ENCODE measurements at places on chromosomes 2 and 18.
A peak's percentile ranks its signal among the peaks of the same experiment; 100 is the strongest.

DNA sequence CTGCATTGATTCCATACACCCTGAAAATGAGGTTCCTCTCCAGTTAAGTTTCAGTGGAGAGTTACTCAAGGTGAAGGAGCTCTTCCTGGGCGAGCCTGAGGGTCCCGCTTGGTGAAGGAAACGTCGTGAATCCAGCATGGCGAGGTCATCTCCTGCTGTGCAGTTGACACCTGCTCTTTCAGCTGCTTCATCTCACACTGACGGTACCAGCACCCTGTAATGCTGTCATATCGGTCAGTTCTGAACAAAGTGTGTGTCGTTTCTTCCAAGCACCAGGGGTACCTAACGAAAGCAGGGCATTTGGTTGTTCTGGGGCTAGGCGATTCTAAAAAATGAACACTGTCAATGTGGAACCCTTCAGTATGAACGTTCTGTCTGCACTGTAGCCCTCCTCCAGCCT is 52.6 kb downstream of the ITGB1BP1 start:
- DNase-seq = no peak

GRCh38 chr2:55590810-55591440 is 26.5 kb downstream of the PPP4R3B start:
- peak; percentile 65 for DNase-seq

DNA sequence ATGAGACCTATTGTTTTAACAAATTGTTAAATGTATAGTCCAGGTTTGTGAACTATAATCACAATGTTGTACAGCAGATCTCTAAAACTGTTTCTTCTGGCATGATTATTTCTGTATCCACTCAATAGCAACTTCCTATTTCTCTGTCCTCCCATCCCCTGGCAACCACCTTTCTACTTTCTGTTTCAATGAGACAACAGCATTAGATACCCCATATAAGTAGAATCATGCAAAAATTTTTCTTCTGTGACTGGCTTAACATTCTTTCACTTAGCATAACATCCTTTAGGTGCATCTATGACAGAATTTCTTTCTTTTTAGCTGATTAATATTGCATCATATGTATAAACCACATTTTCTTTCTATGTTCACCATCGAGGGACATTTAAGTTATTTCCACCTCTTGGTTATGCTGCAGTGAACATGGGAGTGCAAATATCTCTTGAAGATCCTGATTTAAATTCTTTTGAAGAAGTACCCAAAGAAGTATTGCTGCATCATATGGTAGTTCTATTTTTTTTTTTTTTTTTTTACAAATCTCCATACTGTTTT is 713.5 kb downstream of the LRP1B start:
- no peak for DNase-seq

DNA sequence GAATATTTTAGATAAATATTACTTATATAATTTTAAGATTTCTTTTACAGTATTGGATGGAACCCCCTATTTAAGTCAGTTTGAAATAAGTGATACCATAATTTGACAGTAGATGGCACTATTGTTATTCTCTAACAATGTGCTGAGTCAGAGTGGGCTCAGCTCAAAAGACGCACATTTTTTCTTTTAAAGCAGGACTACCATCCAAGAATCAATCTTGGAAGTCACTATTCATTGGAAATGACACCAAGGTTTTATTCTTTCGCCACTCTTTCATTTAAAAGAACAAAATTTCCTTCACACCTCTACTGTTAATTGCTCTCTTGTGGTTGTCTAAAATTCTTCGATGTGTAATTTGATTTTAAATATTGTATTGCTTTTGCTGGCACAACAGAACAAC is 32.6 kb upstream of the SPAG16 start:
- DNase-seq = peak; percentile 50

DNA sequence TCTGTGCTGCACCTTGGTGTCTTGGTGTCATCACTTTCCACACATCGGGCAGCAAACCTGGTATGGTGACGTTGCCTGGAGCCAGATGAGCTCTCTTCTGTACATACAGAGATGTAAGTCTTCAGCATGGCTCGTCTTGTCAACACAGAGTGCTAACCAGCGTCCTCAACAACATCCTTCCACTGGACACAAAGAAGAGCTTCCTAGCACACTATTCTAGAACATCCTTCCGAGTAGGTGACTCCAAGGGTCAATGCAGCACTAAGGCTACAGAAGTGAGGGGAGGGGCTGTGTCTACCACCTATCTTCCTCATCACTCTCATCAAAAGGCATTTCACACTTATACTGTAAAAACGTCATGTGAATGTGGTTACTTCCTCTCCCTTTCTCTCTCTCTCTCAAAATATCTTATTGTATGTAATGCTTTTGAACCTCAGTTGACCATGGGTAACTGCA is 108.1 kb upstream of the SLC1A4 start:
- DNase-seq = no peak

- no peak for DNase-seq
Measured at GRCh38 chr2:205860885-205861284, 178.6 kb downstream of the NRP2 start.

DNA sequence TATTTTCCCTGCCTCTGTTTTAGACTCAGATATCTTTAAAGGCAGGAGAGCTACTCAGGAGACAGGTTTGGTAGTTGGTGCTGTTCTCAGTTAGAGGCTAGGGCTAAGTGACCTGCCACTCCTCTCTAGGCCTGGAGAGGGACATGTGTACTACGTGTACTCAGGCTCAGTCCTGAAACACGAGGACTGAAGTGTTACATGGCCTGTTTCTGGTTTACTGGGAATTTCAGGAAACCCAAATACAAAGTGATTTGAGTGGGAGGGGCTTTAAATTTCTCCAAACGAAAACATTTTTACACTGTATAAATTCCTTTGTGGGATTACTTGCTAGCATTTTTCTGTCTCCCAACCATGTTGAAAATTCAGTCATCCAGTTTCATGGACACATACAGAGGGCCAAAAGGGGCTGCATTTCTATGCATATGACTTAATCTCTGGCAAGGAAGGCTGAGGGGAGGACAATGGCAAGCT is 343.3 kb downstream of the CYP26B1 start:
- DNase-seq = no peak

DNA sequence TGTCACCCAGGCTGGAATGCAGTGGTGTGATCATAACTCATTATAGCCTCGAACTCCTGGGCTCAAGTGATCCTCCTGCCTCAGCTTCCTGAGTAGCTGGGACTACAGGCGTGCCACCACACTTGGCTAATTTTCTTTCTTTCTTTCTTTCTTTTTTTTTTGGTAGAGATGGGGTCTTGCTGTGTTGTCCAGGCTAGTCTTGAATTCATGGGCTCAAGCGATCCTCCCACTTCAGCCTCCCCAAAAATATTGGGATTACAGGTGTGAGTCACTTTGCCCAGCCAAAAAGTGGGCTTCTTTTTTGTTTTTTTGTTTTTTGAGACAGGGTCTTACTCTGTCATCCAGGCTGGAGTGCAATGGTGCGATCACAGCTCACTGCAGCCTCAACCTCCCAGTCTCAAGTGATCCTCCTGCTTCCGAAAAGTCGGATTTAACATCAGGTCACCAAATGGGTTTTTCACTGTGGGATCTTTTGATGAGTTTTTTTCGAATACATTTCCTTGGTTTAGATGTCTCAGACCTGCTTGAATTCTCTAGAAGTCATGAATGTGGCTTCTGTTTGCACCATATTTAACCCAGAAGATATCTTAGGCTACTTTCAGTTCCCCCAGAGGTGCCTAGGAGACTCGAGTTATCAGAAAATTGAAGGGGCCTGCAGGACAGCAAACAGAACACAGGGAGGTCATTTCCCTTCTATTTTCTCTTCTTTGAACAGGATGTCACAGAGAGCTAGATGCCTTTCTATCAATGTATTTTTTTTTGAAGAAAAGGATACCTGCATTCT is 8.9 kb downstream of the RAB31 start:
- DNase-seq = no peak

DNA sequence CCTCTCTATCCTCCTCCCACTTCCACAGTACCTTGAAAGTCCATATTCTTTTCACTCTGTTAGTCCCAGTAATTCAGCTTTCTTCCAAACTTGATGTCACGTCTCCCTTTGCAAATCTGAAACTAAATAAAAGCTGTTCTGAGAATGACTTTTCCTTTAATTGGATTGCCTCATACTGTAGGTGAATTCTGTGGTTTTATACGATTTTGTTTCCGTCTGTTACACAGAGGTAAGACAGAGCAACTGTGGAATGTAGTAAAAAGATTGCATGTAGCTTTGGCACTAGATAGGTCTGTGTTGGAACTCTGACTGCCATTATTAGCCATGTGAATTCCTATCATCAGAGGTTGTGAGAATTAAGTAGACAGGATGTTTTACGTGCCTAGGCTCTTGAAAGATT is 25.9 kb downstream of the MALT1 start:
- DNase-seq = no peak

DNA sequence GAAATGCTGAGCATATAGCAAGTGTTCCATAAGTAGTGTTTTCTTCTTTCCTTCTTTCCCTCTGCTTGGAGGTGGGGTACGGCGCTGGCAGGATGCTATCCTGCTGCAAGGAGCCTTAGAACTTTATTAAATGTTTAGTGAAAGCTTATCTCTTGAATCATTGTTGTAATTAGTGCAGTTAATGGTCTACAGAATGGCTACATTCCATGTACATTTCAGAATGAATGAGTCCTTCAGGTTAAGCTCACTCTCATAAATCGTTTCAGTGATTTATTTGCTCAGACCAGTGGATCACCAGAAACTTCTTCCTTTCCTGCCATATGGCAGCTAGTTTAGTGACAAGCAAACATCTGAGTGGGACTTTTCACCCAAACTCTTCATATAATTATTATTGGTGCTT is 3.3 kb upstream of the YWHAQ start:
- DNase-seq = no peak

DNA sequence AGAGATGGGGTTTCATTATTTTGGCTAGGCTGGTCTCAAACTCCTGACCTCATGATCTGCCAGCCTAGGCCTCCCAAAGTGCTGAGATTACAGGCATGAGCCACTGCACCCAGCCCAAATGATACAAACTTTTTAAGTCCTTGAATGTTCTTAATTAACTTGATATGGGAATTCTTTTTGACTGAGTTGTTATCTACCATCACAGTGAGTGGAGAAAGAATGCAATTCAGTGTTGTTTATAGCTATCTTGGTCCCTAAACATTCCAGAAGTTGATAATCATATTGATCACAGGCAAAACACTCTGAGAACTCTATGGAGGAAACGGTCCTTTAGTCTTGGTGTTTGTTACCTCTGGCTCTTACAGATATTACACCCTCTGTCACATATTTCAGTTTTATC is 1072.5 kb downstream of the SUCLG1 start:
- no peak for DNase-seq

GRCh38 chr2:224444783-224445182 is 42.9 kb upstream of the FAM124B start:
- no peak for DNase-seq

GRCh38 chr18:73043211-73043610 is 175.4 kb upstream of the NETO1 start:
- no peak for DNase-seq

DNA sequence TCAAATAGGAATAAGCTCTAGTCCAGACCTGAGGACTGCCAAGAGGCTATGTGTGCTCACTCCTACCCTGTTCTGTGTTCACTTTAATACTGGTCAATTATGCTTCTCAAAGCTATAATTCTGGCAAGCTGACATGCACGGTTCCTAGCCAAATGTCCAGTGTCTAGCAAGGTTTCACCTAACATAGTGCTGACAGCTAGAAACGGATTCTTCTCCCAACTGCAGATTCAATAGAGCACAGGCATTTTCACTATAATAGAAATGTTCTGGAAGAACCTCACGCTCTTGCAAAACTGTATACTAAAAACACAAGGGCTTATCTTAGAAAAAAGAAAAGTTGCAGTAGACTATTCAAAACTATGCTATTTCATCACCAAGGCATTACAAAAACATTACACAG is 45.1 kb downstream of the HDAC4 start:
- DNase-seq = no peak

DNA sequence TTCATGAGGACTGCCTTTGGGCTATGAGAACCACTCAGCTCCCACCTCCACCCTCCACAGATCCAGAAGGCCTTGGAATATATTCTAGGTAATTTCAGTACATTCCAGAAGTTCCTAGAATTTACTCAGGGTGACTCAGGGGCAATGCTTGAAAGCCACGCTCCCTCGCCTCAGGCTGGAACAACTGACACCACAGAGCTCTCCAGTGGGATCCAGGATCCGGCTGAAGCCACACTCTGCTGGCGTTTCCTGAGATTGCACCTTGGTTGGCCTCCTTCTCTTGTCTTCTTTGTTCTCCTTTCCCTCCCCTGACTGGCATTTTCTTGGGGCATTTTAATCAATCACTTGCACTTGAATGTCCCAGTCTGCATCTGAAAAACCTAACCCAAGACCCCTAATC is 92.6 kb upstream of the KCNE4 start:
- DNase-seq = no peak

- no peak for DNase-seq
Measured at GRCh38 chr18:49009661-49010060, 58.9 kb upstream of the SMAD7 start.

DNA sequence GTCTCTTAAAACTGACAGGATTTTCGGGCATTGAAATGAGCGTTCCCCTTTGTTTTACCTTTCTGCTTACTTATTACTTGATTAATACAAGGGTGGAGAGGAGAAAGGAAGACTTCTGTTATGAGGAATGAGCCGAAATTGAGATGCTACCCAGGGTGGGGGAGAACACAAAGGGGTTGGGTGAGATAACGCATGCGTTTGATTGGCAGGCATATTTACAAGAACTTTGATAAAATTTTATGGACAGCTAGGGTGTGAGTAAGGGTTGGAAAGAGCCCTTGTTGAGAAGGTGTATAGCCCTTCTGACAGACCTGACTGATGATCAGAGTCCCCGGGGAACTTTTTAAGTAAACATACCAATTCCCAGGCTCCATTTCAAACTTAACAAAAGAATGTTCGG is 1.8 kb downstream of the RNF138 start:
- peak; percentile 36 for DNase-seq

DNA sequence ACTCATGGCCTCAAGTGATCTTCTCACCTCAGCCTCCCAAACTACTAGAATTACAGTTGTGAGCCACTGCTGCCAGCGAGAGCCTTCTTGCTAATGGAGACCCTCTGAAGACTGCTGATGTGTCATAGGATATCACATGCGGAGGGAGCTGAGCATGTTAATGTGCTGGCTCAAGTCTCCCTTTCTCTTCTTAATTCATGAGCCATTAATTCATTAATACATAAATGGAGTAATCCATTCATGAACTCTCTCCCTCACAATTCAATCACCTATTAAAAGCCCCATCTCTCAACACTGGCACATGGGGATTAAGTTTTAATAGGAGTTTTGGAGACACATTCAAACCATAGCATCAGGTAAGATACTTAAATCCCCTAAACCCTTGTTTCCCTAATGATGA is 54.8 kb downstream of the SYT4 start:
- no peak for DNase-seq
